ENCODE measurements at places on chromosomes 2 and 18.

GRCh38 chr2:88283886-88284592 lies 113.9 kb downstream of the THNSL2 start:
- DNase-seq, result no peak

DNA sequence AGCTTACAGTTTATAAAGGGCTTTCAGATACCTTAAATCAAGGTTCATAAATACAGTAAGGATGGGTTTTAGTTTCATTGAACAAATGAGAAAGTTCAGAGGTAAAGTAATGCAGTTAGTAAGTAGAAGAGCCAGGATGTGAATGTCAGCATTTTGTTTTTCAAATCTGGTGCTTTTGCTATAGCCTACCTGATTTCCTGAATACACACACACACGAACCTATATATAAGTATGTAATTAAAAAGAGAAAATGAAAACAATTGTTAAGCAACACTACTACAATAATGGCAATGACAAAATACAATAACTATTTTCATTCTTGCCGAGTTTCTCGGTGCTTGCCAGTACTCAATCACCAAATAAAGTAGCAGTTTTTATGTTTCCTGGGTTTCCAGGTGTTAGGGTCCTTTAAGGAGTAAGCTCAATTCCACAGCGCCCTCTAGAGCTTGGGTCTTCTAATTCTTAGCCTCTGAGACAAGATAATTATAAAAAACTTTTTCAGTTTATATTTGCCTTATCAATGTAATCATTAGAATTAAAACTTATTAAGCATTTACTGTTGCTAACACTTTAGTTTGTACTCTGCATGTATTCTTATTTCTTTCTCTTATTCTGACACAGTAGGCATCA lies 512.9 kb upstream of the ACVR2A start:
- DNase-seq, result no peak

GRCh38 chr2:101038455-101039255 lies 36.6 kb downstream of the RPL31 start:
- no peak for DNase-seq

DNA sequence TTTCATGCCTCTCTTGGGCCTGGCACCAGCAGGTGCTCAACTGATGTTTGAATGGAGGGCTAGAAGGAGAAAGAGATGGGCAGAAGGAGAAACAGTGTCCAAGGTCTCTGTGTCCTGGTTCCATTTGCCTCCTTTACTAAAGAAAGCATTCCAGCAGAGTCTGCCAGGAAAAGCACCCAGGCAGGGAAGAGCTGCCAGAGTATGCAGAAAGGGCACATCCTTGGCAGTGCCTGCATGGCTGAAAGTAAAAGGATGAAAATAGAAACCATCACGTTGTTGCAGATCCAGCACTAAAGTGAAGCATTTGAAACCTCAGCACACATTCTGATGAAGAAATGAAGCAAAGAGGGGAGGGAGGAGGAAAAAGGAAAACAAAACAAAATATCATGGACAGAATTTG lies 142.2 kb downstream of the ESCO1 start:
- DNase-seq, result no peak

DNA sequence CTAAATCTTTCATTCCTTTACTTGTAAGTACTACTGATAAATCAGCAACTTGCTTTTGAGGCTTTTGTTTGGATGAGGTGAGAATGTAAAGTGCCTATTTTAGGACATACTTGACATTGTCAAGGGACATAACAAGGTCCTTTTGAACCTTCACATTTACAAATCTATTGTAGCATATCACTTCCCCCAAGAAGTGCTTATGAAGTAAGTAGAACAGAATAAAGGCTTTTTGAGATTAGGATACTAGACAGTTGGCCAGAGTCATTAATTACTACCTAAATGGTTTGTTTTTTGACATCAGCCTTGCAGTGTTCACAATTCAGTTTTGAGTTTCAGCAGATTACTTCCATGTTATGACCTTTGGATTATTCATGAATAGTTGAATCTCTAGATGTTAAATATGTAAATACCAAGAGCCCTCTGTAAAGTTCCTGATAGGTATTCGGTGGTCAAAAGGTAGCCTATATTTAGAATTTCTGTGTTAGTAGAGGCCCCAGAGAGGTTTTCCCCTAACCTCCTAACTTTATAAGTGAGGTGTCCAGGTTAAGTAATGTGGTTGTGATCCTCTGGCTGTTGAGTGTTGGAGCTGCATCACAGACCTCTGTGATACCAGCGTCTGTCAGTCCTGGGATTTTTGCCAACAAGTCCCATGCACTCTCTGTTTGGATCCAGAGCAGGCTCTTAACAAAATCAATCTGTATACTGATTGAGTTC lies 67.2 kb downstream of the LCLAT1 start:
- no peak for DNase-seq

DNA sequence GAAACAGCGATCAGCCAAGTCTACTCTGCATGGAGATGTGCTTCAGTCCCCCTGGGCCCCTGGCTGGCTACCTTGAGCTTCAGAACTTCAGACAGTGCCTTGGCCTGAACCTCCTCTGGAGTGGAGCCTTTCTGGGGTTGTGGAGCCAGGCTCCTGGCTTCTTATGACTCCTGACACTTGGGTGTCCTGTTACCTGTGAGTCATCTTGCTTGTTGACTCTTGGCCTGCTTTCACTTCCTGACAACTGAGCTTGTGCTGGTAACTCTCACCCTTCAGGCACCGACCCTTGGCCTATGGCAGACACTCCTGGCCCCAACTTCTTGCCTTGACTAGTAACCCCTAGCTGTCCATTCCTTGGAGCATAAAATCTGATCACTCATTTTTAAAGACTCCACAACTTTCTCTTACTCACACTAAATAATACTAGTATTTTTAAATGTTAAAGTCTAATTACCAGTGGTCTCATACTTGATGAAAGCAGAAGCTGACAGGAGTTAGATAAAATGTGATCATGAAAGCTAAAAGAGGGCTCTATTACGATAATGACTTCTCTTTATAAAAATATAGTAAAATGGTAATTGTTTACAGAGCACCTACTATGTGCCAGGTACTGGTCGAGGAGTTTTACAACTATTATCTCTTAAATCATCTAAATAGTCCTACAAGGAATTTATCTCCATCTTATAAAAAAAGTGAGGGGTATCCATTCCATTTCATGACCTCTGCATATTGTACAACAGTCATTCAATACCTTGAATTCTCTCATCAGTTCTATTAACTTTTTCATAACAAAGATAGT lies 46.3 kb upstream of the VIT start:
- DNase-seq, result no peak

DNA sequence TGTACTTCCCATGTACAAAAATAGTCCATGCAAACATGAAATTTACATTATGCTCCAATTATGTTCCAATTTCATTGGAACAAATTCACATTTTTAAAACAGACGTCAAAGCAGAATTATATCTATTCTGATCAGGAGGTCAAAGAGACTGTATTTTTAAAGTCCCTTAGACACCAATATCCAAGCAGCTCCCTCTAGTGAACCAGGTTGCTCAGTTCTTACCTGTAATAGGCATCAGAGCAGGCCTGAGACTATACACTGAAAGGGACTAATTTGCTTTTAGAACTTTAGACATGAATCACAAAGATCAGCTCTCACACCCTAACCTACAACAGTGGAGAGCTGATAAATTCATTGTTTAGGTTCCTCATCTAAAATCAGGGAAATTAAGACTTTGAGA lies 273.9 kb downstream of the MBD2 start:
- no peak for DNase-seq

- DNase-seq, result no peak
Observed at GRCh38 chr2:203918839-203919238, 17.7 kb upstream of the ICOS start.

DNA sequence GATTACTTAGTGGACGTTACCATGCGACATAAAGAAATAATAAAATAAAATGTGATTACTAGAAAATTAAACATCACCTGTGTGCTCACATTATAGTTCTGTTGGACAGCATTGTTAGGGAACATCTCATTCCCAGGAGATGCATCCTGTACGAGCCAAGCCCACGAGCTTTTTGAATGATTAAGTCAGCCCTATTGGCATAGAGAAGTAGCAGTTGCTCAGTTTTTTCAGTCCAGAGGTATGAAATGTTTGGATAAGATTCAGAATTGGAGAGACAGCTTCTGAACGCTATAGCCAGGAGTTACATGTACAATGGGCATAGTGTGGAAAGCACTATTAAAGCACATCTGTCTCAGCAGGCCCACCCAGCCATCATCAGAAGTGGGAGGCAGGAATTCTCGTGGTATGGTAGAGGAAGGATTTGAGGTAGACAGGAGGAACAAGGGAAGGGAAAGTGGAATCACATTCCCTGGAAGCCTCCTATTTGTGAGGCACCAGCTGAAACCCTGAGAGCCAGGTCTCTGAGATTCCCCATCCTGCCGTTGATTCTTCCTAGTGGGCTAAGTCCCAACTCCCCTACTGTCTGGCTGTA lies 8.6 kb downstream of the SPATS2L start:
- DNase-seq, result no peak

- no peak for DNase-seq
Observed at GRCh38 chr2:150630587-150631235, 143.2 kb upstream of the RND3 start.

DNA sequence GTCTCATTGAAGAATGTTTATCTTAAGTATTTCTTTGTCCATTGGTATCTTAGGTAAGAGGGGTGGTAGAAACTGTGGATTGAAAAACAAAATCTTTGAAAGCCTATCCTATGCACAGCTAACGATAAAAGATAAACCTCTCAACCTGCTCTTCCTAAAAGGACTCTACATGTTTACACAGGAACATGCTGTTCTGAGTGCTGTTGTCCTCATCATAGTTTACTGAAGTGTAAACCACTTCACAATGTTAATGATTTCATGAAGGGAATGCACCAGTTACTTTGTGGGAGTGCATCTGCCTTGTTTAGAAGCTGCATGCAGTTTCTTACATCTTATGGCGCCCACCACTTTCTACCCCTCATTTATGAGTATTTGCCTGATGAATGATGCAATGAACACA lies 1.2 kb downstream of the ACMSD start:
- no peak for DNase-seq

GRCh38 chr18:67144329-67144728 lies 372.2 kb downstream of the DSEL start:
- DNase-seq, result no peak

GRCh38 chr2:146801886-146802285 lies 1042.9 kb upstream of the ACVR2A start:
- no peak for DNase-seq

DNA sequence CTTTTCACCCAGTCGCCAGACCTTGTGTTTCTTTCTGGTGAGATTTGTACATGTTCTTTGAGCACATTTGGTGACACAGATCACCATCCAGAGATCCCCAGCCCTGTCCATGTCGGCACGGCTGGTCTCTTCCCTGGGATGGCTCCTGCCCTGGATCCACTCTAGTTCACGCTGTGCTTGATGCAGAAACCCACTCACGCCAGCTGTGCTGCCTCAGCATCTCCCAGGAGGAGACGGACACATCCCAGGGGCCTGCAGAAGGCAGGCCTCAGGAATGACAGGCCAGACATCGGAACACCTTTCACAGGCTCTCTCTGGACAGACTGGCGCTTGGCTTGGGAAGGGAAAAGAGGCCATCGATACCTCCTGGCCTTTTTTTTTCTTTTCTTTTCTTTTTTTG lies 203.6 kb downstream of the ACKR3 start:
- no peak for DNase-seq

DNA sequence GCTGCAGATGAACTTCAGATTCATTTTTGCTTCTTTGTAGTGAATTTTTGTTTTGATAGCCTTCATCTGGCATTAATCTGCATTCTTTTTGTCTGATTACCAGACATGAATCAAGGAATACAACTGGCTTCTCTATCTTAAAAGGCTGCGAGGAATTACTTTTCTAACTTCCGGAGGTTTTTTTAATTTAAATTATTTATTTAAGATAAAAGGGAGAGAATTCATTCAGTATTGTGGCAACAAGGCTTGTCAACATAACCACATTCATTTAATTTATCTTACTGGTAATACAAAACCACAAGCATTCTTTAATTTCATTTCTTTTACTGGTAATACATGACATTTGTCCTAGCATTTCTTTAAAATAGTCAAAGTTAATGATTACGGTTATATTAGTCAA lies 36.0 kb downstream of the CSRNP3 start:
- no peak for DNase-seq

DNA sequence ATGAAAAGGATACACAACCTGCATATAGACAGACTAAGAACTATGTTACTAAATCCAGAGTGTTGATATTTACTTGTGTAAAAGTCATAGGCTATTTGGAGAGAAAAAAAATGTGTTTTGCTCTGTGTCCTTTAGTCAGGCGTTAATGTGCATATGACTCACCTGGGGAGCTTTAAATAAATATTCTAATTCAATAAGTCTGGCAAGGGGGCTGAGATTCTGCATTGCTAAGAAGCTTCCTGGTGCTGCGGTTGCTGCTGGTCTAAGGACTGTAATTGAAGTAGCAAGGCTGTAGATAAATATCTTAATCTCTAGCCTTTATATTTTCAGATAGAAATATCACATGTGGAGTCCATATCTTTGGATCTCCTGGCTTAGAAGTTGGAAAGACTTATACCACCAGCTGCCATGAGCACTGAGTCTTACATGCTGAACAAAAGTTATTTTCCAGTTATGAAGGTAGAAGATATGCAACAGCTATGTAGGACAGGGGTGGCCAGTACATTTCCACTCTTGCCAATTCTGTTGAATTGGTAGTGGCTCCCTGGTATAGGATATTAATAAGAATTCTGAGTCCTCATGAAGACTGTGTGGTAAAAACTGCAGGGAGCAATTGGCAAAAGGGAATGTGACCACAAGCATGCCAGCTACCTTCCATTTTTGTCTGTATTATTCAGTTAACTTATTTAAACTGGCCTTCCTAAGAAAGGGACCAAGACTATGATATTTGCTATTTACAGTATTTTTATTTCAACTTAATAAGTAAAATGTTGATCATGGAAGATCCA lies 4.8 kb downstream of the SPAG16 start:
- DNase-seq, result no peak

GRCh38 chr2:101388232-101388631 lies 929 bp upstream of the CREG2 start:
- no peak for DNase-seq

GRCh38 chr18:59357928-59358327 lies 1.1 kb downstream of the LMAN1 start:
- no peak for DNase-seq

- no peak for DNase-seq
Observed at GRCh38 chr2:74005786-74006185, 21.1 kb downstream of the TET3 start.

GRCh38 chr2:63700271-63700670 lies 111.5 kb downstream of the MDH1 start:
- DNase-seq, result no peak

GRCh38 chr2:166984797-166985196 lies 96.5 kb downstream of the XIRP2 start:
- DNase-seq, result no peak

DNA sequence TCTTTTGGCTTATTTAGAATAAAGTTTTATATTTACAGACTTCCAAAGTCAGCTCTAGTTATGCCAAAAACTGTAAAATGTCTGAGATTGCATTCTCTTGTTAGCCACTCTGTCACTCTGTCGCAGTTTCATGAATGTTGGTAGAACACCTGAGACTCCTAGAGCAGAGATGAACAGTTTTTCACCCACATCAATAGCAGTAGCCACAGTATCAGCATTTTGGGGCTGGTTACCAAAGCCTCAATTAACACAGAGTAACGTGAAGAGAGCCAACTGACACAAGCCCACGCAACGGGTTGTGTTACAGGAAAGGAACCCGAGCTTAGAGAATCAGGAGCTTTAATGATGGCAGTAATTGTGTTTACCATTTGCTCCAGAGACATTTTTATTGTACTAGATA lies 443.0 kb upstream of the SLC39A10 start:
- DNase-seq, result no peak

GRCh38 chr2:120345608-120346007 lies 328 bp upstream of the INHBB start:
- DNase-seq, result no peak

- no peak for DNase-seq
Observed at GRCh38 chr18:49024804-49025421, 74.1 kb upstream of the SMAD7 start.

GRCh38 chr18:25134861-25135260 lies 217.1 kb downstream of the ZNF521 start:
- no peak for DNase-seq
